Mucosa of descending colon (tissue), 3 donors: ENCODE measurements at places on chromosomes 13 and 19. TPM values are rescaled to one million over a fixed set of nuclear protein-coding genes. Genes with fewer than 3 reads are reported as not detected.

PRKCG gene
- total RNA-seq = 0.35 TPM

FUZ gene
- total RNA-seq = 21.0 TPM

DAND5 gene
- not detected for total RNA-seq

RAB20 gene
- 24.4 TPM for total RNA-seq

PRSS57 gene
- not detected for total RNA-seq

METTL21C gene
- not detected for total RNA-seq

MISP gene
- total RNA-seq = 443 TPM

APOC4 gene
- total RNA-seq = not detected

SULT2A1 gene
- 1.3 TPM for total RNA-seq

ANGPTL4 gene
- 9.5 TPM for total RNA-seq

LIPE gene
- total RNA-seq = 10.0 TPM
